ENCODE measurements at places on chromosomes 11 and 22.

- DNase-seq = no peak
Observed at GRCh38 chr11:76768909-76769560, 14.1 kb upstream of the TSKU start.

DNA sequence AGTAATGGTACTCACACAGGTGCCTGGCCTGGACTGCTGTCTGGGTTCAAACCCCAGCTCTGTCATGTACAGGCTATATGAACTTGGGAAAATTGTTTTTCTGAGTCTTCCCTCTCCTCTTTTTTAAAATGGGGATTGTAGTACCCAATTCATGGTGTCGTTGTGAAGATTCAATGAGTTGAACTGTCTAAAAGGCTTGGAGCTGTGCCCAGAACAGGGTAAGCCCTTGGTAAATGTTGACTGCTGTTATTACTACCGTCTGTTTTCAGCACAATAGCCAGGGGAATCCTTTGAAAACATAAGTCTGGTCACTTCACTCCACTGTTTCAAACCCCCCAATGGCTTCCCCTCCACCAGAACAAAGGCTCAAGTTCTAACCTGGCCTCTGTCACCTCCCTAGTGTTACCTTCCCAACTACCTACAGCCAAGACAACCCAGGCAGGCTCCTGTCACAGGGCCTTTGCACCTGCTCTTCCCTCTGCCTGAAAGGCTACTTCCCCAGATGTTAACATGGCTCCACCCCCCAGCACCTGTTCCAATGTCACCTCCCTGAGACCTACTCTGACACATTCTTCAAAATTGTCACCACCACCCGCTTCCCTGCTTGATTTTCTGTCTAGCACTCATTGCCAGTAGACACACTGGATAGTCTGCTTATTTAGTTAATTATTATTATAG, 152.8 kb downstream of the CHST1 start:
- no peak for DNase-seq

GRCh38 chr11:130692220-130692619, 224.1 kb downstream of the SNX19 start:
- no peak for DNase-seq

GRCh38 chr22:45676024-45676423, 4.4 kb downstream of the ATXN10 start:
- DNase-seq = no peak

- DNase-seq = no peak
Observed at GRCh38 chr11:131938351-131938751, 567.9 kb downstream of the NTM start.

DNA sequence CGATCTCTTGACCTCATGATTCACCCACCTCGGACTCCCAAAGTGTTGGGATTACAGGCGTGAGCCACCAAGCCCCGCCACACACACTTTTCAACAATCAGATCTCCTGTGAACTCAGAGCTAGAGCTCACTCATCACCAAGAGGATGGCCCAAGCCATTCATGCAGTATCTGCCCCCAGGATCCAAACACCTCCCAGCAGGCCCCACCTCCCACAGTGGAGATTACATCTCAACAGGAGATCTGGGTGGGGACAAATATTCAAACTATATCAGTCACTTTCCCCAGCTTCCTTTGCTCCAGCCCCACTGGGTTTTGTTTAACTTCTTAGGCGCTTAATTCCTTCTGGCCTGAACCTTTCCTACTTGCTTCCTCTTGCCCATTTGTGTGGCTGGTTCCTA, 26.3 kb upstream of the SORL1 start:
- no peak for DNase-seq

- DNase-seq = peak; percentile 54
Observed at GRCh38 chr22:50529897-50530579, at the start of gene TYMP. Gene TYMP, minus strand, starts transcription at chr22:50530012. Its CDS starts 303 bp downstream, at chr22:50529709.

GRCh38 chr11:73894725-73895335, 18.0 kb downstream of the PAAF1 start:
- DNase-seq = no peak

DNA sequence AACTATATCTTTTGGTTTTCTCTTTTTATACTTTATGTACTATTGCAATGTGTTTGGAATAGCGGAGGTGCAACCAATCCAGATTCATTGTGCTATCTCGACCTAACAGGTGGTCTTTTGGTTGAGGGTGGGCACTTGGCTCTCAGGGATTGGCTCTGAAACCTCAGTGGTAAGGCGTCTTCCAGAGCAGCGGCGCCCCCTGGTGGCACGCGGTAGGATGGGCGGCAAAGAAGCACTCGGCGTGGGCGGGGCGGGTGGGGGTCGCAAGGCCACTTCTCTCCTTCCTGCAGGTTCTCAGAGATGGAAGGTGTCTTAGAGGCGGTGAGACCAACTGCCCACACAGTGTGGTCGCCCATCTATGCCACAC, 19.2 kb upstream of the PLET1 start:
- peak; percentile 68 for DNase-seq

Measured in activated CD4-positive, alpha-beta T cell treated with anti-CD3 and anti-CD28 coated beads, Interleukin-2, amount 50 U/mL, for 4 hours (primary cell).